ENCODE measurements at places on chromosomes 12 and 14. TPM values are rescaled to one million over a fixed set of nuclear protein-coding genes. Genes with fewer than 3 reads are reported as not detected.

DNA sequence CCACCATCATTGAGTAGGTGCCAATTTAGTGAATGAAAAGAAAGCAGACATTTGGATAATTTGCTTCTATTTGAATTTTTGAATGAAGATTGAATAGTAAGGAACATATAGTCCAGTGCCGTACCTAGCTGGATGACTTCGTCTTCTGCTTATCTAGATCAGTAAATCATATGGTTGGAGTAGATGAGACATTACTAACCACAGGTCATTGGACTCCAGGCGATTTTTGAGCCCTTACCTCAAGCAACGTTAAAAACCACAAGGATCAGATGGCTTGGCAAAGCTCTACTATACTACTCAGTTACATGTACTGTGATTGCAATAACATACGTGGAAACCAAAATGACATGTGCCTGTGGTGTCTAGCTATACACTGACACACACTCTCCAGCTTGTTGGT, 1.7 kb upstream of the SPATS2 start:
- DNase-seq = no peak

GRCh38 chr14:90661866-90662265, 154.4 kb downstream of the TTC7B start:
- DNase-seq = no peak

GRCh38 chr14:58899317-58899713, 261.6 kb downstream of the DACT1 start:
- no peak for DNase-seq

DNA sequence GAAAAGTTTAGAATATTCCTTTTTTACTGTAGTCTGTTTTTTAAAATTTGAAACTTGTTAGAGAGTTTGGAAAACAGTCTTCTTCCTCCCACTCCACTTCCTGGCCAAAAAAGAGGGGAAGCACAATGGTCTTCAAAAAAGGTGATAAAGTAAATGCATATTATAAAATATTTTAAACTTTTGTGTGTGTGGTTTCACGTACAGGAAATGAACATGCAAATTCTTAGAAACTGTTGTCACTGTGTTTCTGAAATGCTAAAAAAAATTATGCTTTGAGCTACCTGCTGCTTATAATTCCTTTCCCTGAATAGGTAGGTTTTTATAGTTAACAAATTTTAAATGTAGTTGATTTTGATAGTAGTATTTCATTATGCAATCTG, 2.9 kb downstream of the FGFR1OP2 start:
- DNase-seq = no peak

- DNase-seq = no peak
These were observed 9.1 kb upstream of the CCDC198 start for GRCh38 chr14:57502586-57503254.

DNA sequence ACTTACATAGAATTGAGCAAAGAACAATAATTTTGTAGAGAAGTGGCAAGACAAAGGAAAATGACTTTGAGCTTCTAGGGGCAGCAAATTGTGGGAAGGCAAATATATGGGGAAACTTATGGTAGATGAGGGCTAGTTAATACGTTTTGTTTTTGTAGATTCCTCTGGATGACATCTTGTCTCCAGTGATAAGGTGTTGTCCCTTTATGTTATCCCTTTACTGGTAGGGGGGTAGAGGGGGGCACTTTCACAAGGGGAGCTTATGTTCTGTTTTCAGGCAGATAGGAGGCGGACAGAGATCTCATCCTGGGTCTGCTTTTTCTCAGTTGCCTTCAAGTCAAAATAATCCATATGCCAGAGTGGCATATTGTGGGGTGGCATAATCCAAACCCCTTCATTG, 106.5 kb upstream of the AMIGO2 start:
- no peak for DNase-seq

NRL gene
- total RNA-seq = 1.6 TPM
